GM12878 (cell line): ENCODE measurements at places on chromosomes 5 and 9.

- no peak for DNase-seq
Observed at GRCh38 chr5:28415791-28416443, 1377.5 kb upstream of the CDH9 start.

GRCh38 chr5:76467216-76467615, 64.1 kb downstream of the IQGAP2 start:
- no peak for DNase-seq

- no peak for DNase-seq
Observed at GRCh38 chr5:149855366-149855765, 89.2 kb downstream of the PDE6A start.

DNA sequence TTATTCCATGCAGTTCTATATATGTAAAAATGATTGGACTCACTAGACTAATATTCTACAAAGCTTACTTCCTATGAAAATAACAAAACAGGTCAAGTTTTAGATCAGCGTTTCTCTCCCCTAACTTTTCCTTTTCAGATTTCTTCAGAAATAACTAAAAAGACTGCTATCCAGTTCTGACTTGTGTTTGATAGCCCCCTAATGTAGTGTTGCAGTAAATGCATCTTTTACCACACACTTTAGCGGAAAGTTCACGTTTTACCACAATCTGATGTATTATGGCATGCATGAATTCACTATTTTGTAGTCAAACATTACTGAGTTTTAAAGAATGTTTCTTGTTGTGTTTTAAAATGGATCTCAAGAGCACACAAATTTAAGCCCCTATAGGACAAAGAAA, 292.7 kb downstream of the RAB3C start:
- DNase-seq, result no peak

GRCh38 chr5:153571162-153571561, 80.7 kb downstream of the GRIA1 start:
- no peak for DNase-seq

- DNase-seq, result no peak
Observed at GRCh38 chr5:133321286-133321832, 269.5 kb downstream of the HSPA4 start.

DNA sequence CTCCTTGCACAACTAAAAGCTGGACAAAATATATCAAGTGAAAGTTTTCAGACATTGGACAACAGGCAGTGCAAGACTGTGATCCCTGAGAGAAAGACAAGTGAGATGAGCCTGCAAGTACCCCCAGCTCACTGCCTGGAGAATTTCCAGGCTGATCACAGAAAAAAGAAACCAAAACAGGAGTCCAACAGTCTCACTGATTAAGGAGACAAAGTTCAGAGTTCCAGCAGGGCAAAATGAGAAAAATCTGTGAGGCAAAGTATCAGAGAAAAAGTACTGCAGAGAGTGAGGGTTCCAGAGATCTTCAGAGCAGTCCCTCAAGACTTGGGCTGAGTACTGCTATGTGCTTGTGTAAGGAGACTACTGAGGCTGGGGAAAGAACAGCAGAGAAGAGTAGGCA, 56.0 kb upstream of the PRSS3 start:
- no peak for DNase-seq

DNA sequence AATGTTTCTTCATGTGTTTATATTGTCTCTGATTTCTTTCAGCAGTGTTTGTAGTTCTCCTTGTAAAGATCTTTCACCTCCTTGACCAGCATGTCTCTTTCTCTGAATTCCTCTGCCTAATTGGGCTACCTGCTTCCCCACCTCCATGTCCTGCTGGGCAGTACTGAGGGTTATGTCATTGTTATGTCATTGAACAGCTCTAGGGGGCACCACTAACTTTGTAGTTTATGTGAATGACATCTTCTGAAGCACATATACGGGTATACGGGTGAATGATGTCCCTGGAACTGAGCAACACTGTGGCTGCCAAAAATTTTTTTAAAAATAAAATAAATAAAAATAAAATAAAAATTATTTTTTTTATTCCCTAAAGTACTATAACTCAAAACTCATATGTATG, 16.9 kb upstream of the SNCAIP start:
- DNase-seq, result no peak

DNA sequence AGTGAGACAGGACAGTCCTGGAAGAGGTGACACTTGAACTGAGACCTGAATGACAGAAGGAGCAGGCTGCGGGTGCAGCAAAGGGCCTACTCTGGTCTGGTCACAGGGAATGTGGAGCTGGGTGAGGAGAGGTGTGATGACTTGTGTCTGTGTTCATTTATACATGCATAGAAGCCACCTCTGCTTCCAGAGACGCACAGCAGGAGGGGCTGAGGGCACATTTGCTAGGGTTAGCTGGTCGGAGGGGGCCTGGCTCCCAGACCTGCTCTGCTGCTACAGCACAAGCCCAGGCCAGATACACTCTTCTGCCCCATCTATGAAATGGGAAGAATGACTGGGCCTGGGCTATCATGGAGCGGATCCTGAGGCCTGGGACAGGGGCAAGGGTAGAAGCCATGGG, 15.6 kb downstream of the UNC5A start:
- no peak for DNase-seq

DNA sequence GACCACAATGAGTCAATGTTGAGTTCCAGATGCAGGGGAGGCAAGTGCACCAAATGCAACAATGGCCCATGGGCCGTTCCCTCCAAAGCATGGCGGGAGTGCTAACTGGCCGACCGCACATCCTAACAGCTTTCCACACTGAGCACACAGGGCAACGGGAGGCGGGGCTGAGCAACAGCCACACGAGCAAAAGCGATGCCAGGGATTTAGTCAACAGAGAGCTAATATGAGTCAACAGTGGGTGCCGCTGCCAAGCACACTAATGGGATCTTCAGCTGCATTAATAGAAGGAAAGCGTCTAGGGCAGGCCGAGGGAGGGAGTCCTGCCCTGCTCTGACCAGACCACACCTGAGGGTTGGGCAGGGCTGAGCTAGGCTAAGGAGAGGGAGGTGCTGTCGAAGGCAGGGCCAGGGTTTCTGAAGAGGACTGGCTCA, 4.6 kb downstream of the EPB41L4B start:
- DNase-seq, result no peak

DNA sequence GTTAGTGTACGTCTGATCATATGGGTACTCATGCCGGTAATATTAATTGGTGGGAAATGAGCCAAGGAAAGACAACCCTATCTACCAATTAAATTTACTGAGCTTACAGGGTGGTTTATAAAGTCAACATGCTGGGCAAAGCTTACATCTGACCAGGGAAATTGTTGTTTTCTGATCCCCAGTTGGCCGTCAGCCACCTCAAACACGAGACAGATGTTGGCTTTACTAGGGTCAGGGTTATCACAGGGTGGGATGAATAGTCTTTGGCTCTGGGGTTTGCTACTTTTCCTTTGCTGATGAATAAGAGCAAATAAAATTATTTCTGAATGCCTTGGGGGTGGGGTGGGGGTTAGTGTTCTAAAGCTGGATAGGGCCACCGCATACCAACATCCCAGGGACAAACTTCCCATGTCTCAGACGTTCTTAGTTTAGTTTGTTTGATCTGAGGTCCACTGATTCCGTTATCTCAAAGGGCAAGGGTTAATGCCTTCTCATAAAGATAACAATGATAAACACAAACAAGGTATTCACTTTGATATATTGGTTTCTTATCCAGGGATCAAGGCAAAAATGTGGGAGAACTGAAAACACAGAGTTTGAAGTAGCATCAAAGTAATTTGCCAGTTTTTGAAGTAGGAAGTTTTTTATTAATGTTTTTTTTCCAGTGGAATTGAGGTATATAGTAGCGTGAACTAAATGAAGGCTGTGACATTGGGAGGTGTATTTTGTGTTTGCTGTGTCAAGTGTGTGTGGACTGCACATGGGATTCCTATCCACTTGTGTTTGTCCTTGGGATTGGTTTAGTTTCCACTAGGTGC, 109.1 kb upstream of the RPS23 start:
- DNase-seq, result no peak

GRCh38 chr5:130286971-130287370, 382.7 kb downstream of the CHSY3 start:
- DNase-seq, result no peak

GRCh38 chr9:4137681-4138099, 162.2 kb downstream of the GLIS3 start:
- no peak for DNase-seq

GRCh38 chr5:81986126-81986525, 14.3 kb downstream of the ATG10 start:
- no peak for DNase-seq

- no peak for DNase-seq
Observed at GRCh38 chr5:103774721-103775120, 212.1 kb upstream of the NUDT12 start.

DNA sequence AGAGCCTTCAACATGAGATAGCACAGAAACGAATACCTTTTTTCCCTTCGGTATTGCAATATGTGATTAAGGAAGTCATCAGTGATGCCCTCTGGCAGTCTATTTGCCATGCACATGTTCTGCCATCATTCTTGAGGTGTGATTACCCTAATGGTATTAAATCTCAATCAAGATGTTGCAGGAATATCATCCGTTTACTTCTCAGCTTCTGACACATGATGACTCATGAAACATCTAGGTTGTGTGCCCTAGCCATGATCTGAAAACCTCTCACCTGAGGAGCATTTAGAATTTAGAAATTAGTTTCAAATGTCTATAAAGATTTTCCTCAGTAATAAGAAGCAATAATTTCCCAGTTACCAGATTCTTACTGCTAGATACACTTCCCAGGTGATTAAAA, 209.1 kb downstream of the ADGRV1 start:
- no peak for DNase-seq

GRCh38 chr9:109861499-109861898, 81.5 kb downstream of the PALM2AKAP2 start:
- DNase-seq, result no peak

- DNase-seq, result no peak
Observed at GRCh38 chr5:175556794-175557193, 78.4 kb downstream of the SFXN1 start.

DNA sequence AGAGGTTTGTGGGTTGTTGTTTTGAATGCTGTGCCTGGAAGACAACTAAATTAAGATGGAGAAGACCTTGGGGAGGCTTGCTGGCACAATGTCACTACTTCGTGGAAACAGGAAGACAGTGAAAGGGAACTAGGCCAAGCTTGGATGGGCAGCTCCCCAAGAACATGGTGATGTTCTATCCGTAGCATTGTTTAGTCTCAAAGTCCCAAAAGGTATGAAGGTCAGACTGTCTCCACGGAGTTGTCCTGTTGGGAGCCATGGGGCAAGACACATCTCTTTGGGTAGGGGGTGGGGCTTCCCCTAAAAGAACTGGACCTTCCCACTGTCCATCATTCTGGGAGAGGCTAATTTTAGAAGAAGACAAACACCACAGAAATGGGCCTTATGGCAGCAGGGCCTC, 140.5 kb downstream of the ENTREP1 start:
- no peak for DNase-seq
